ENCODE measurements at places on chromosomes 4 and X.

- DNase-seq: peak; percentile 56
Measured at GRCh38 chr4:20254511-20255250, 3.0 kb downstream of the SLIT2 start.

DNA sequence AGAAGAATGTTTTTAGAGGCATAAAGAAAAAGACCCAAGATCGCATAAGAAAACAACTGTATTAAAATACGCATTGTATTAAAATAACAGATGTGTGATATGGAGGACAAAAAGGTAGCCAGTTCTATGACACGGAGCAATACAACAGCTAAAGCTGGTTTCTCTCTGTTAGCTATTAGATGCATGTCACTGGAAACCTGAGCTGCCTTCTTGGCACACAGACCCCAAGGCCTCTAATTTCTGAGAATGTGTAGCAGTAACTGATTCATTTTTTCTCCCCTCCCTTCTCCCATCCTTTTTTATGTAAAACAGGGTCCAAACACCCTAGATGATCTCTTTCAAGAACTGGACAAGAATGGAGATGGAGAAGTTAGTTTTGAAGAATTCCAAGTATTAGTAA is 4.1 kb downstream of the S100G start:
- DNase-seq: no peak

DNA sequence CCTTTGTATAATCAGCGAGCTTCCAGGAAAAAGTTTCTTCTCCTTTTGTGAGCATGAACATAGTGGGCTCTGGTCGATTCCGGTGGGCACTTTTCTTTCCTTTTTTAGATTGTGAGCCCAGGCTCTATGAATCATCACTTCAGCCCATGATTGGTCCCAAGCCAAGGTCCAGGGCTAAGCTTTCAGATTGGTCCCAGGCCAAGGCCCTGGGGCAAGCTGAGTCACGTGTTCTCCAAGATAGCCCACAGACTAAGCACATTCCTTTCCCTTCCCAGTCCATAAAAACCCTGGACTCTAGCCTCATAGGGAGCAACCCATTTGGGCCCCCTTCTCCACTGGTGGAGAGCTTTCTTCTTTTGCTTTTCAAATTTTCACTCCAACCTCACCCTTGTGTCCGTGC is 430.5 kb downstream of the NAP1L3 start:
- no peak for DNase-seq

DNA sequence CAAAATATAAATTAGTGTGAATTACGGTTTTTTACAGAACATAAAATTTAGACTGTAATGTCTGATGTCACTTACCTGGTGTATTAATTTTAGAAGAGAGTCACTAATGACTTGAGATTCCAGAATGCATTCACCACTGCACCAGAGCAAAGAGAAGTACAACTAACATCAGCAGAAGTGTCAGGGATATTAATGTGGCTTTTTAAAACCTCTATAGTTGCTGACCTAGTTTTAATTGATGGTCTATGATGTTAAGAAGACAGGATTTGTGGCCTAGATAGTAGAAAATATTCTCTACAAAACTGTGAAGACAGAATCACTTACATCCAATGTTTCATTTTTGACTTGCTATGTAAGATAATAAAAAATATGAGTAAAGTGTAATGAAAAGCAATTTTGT is 1181.6 kb downstream of the RAPGEF2 start:
- no peak for DNase-seq

DNA sequence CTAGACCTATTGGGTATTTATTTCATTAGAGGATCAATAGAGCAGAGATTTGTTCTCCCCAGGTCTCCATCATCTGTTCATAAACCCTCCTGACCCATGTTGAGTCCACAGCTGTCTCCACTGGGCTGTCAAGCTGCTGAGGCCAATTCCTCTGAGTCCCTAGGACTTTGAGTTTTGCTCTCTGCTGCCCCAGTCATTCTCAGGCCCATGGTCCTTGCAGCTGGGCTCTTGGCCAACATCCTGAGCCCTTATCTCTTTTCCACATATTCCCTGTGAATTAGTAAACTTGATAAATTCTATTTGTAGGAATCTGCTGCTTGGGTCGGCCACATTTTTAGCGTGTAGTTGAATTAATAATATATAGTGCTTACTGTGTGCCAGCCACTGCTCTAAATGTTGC is 41.9 kb downstream of the FHL1 start:
- no peak for DNase-seq

DNA sequence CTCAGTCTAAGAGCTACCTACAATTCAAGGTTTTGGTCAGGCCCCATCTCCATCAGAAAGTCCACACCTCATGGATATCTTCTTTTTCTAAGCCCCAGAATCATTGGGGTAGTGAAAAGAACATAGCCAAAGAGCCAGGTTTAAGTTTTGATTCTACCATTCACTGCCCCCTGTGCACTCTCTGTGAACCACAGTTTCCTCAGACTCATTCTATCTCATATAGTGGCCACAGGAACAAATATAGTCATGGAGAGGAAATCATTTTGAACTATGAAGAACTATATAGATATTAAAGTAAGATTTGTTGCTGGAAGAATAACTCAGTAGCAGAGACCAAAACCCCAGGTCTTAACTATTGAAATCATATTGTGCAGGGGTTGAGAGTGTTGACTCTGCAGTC is 3.3 kb downstream of the SYTL5 start:
- DNase-seq: no peak

- DNase-seq: no peak
Measured at GRCh38 chrX:17417372-17417771, 42.4 kb downstream of the NHS start.

DNA sequence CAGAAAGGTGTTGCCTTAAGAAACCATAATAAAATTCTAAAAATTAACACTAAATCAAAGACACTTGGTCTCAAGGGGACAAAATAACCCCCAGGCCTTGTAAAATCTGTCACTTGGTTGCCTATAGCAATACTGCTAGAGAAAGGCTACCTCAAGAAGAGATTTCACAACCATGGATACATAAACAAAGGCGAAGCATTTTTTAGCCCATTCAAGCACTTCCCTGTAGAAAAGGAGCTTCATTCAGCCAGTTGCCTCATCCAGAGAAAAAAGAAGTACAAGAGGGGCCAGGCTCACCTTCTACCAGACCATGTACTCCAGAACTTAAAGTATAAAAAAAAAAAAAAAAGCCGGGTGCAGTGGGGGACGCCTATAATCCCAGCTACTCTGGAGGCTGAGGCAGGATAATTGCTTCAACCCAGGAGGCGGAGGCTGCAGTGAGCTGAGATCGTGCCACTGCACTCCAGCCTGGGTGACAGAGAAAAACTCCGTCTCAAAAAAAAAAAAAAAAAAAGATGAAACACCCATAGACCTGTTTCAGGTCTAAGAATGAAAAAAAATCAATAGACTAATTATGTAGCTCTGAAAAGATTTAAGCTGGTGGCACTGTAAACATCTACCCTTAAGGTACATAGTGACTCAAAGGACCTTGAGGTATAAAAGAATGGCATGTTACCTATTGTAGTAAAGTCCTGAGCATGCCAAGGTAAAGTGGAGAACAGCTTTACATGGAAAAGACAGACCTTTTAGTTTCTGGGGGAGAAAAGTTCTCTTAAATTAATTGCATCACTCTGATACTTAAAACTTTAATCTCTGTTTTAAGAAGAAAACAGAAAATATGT is 18.0 kb downstream of the RUFY3 start:
- DNase-seq: no peak

GRCh38 chrX:118496763-118497079 is 1.1 kb downstream of the DOCK11 start:
- no peak for DNase-seq

- no peak for DNase-seq
Measured at GRCh38 chrX:13985697-13986435, 43.8 kb downstream of the GEMIN8 start.

DNA sequence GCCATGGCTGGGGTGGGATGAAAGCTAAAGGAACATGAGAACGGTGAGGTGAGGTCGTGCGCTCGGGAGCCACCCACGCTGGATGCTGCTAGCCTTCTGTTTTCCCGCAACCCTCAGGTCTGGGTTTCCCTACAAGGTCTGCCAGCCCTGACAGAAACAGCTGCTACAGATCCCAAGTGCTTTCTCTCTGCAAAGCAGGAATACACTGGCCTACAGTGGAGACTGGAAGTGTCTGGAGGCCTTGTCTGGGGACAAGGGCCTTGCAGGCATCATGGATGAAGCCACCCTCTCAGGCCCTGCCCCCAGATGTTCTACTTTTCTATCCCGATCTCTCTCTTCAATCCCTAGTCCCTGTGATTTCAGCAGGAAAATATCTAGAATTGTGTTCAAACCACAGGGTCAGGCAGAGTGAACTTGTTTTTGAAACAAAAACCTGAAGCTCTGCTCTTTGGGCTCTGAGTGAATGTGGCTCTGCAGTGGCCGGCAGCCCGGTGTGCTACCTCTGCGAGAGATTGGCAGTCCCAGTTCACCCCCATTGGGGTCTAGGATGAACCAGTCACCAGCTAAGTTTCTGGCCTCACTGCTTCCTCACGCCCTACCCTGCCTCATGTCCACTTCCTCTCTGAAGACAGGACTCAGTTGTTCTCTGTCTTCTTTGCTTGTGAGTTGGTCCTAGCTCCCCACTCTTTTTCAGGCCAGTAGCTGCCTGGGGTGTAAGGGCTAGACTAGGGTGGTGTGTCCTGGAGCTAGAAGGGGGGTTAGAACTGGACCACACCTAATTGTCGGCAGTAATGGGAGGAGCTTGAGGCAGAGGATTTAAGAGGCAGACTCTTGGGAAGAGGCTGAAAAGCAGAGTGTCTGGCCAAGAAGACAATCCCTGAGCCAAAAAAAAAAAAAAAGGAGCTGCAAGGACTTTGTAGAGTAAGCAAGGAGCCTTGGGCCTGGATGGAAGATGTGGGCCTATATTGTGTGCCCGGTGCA is 89.6 kb downstream of the RTL5 start:
- no peak for DNase-seq

DNA sequence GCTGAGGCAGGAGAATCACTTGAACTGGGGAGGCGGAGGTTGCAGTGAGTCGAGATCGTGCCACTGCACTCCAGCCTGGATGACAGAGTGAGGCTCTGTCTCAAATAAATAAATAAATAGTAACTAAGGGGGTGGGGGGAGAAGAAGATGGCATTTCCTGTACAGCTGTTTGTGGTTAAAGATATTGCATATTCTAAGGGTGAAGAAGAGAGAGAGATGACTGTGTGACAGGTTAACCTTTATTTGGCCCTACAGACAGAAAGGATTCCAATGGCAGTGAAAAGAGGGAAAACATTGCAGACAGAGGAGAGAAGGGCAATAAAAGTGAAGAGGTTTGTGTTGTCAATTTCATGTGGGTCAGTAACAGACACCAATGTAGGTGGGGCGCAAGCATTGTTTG is 9.4 kb downstream of the TASL start:
- no peak for DNase-seq

DNA sequence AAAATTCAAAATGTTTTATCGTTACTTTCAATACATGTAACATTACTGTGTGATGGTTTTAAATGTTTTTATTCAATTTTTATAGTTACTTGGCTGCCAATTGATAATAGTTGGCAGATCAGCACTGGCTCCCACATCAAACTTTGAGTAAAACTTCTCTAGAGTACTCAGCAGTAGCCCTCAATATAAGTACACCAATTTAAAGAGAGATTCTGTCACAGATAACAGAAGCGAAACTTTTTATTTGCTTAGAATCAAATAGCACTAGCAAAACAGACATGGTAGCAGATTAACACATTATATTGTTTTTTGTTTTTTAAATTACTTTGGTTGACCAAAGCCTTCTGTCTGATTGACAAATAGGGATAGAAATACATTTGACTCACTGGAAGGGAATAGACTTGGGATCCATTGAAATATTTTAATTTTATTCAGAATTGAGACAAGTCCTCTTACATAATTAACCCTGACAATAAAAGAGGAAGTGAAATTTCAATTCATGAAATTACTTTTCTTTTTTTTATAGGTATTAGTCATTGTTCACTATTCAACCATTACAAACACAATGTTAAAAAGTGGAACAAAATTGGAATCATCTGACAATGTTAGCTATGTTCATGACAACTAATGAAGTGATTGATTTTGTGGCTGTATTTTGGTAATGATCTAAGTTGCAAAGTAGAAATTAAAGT is 554.9 kb downstream of the KLHL4 start:
- DNase-seq: no peak

GRCh38 chr4:10117359-10118047 is 904 bp upstream of the WDR1 start:
- DNase-seq: no peak

DNA sequence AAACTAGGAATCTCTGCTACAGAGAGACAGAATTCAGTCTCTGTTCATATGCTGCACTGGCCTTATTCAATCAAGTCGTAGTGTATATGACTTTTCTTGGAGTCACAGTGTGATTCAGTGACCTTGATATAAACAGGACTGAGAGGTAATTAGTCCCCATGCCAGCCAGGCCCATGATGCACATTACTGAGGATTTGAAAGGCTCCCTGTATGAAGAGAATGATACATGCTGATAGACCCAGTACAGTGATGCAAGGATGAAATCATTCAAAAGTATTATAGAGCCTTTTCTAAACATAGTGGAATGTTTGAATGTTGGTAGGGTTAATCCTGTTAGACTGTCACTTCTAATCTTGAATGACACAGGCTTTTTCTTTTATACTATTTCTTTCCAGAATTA is 34.1 kb downstream of the ANXA3 start:
- no peak for DNase-seq

DNA sequence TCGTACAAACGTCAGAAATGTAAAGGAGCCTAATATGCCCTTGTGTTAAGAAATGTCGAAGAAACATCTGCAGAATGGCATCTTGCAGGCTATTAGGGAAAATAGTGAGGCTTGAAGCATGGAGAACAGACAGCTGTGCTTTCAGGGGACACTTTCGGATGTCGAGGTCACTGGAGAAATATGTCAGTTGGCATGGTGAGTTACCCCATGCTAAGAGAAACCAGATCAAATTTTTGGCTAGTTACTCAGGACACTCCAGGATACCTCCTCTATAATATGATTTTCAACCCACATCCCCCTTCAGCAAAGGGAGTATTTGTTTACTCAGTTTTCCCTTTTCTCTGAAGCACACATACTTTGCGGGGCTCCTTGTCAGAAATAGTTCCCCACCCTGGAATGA is 171.4 kb downstream of the GPC3 start:
- DNase-seq: no peak

DNA sequence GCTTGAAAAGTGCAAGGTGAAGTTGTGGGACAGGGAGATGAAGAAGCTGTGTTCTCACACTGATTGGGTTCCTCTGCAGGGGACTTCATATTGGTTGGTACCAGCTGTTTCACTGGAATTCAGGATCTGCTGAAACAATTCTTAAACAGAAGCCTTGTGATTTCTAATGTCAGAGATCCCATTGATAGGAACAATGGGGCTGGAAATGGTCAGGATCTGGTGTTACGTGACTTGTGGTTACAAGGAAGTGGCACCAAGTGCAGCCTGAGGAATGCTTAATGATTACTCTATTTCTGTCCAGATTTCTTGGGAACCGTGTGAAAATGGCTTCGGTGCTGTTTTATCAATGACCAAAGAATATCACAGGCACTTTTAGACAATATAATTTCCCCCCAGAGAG is 68.1 kb downstream of the MOSPD2 start:
- no peak for DNase-seq
